CD4-positive, alpha-beta T cell treated with Interleukin-6 at 100 ng/mL for 8 hours (primary cell): ENCODE measurements at places on chromosomes 6 and 20.

DNA sequence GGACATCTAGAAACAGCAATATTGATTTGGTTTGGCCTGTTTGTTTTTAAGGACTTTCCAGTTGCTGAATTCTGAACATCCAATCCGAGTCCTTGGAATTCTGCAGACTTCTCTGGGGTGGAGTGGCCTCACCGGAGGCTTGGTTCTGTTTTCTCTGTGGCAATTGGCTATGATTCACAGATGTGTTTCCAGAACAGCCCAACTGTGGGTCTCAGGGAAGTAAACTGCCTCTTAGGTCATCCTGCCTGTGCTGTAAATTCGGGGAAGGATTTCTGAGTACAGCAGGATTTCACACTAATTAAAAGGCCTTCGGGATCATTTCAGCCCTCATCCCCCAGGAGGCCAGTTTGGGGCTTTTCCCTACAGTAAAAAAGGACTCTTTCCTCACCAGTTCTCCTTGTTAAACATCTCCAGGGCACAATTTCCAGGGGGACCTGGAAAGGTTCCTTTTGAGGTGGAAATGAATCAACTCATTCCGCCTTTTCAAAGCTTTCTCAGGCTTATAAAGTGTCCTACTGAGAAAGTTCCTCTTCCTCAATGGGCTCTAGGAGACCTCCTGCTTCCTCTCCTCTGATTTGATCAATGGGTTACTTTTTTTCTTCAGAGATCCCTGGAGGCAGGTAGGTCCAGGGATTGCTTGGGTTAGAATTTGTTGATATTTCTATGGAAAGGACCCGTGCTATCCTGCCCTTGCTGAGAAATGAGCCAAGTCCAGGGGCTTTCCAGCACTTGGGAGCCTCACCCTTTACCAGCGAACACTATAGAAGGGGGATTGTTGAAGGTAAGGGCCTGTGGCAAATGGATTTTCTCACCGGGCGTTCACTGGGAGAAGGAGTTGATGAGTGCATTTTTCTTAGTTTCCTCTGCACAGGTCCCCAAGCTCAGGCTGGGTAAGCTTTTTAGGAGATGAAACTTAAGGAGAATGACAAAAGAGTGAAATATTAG, 114.6 kb downstream of the CLIC5 start:
- no peak for DNase-seq

- no peak for DNase-seq
Measured at GRCh38 chr20:7879883-7880282, 60.4 kb downstream of the HAO1 start.

GRCh38 chr6:149231778-149232177, 85.7 kb upstream of the TAB2 start:
- no peak for DNase-seq

GRCh38 chr6:37078814-37079213, 73.4 kb downstream of the FGD2 start:
- no peak for DNase-seq
